ENCODE measurements at places on chromosomes 7 and 10.

DNA sequence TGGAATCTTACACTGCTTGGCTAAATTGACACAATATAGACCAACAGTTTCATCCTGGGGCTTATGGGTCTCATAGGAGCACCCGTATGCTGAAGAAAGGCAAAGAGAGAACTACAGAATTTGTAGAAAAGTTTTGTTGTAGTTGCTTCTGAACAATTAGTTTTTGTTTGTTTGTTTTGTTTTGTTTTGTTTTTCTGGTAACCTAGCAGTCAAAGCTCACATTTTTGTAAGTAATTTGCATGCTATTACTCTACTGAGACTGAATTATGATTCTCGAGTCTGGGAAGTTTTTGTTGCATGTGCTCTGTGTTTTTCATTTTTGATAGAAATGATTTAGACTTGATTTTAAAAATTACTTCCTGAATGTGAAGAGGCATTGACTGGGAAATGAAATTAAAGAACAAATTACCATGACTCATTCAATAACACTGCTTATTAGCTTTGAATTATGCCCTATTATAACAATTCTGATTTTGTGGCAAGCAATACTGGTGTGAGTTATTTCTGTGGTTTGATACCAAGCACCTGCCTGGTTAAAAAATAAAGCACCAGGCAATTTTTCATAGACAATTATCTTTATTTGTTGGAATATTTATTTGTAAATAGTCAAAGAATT, 438 bp downstream of the LSMEM1 start:
- DNase-seq = no peak

- no peak for DNase-seq
These were observed 16.0 kb downstream of the FAM13C start for GRCh38 chr10:59346321-59346720.

- no peak for DNase-seq
These were observed 99.0 kb upstream of the GPR22 start for GRCh38 chr7:107370816-107371215.

- no peak for DNase-seq
These were observed 21.5 kb upstream of the PDE1C start for GRCh38 chr7:32091608-32092210.

DNA sequence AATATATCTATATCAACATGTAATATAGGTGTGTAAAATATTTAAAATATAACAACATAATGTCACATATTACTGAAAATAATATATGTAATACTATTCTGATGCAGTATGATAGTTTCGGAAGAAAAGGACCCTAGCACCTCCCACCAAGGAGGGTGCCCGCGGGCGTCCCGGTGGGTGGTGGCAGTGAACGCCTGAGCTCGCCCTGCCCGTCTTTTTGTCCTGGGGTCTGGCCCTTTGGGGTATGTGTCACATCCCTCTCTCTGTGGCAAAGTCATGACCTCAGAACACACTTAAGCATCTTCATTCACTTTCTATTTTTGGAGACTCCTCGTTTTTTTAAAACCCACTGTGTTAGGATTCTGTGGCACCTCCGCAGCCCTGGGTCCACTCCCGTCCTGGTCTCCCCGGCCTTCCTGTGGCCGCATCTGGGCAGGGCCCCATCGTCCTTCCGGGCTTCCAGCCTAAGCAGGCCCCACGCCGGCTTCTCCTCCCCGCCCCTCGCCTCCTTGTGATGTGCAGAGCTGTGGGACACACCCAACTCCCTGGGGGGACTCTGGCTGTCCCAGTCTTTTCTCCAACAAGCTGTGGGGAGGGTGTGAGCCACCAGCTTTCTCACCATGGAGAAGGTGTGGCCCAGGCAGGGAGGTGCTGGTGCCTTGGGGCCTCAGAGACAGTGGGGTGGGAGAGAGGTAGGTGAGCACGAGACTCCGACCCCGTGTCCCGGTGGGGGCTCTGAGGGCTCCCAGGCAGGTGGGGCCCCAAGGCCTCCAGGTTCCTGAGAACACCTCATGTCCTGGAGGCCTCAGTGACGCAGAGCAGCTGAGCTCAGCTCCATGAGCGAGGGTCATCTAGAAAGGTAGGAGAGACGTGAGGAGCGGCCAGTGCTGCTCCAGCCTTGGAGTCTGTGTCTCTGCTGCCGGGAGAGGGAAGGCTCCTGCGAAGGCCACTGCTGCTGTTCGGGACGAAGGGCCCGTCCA, 16.5 kb downstream of the PWWP2B start:
- DNase-seq = no peak

DNA sequence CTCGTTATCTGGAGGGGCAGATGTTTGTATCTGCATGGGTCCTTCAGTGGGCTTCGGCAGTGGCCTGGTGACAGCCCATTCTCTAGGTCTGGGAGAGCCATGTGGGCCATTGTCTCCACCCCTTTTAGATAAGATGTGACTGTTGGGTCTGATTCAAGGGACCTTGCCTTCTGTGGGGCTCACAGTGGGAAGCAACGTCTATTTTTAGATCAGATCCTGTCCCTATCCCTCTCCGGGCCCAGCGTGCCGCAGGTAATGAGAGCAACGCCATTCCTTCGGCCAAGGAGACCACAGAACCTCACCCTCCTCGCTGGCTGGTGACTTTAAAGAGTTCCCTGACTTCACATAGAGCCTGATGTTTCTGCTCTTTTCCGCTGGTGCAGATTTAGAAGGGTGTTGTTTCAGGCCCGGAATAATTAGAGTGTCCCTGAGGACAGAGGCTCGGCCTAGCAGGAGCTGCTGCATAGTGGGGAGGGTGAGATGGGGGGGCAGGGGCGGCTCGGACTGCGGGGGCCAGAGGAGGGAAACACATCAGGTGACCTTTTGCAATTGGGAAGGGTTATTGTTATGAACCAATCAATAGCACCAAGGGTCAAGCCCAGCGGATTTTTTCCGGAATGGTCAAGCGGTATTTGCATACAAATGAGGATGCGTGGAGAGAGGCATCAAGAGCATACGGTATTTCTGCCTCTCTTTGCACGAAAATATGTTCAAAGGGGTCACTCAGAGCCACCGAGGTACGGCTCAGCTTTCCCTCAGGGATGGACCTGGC, 503.0 kb upstream of the FOXK1 start:
- no peak for DNase-seq

DNA sequence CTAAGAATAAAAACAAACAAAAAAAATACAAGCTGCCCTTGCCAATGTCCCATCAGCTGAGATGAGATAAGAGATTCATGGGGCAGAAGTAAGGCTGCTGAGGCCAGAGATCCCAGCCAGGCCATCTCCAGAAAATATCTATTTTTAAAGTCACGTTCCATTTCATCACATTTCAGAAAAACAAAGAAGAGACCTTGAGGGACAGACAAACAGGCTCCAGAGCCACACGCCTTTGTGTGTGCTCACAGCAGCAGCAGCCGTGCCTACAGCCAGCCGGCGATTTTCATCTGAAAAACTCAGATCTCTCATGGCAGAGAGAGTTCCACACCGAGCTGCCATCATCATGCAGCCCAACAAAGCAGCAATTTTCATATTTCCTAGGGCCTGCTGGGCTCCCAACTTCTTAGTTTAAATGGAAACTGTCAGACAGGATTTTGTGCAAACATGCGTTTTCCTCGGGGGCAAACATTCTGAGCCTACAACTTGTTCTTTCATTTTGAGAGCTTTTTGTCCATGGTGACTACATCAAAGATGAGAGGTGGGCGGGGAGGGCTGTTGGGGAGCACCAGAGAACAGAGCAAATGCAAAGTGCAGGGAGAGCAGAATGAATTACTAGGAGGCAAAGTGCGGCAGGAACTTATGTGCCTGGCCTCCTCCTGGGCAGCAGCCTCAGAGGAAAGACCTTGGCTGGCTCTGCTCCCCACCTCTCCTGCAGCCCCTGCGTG, 38.8 kb downstream of the DLG5 start:
- DNase-seq = no peak

DNA sequence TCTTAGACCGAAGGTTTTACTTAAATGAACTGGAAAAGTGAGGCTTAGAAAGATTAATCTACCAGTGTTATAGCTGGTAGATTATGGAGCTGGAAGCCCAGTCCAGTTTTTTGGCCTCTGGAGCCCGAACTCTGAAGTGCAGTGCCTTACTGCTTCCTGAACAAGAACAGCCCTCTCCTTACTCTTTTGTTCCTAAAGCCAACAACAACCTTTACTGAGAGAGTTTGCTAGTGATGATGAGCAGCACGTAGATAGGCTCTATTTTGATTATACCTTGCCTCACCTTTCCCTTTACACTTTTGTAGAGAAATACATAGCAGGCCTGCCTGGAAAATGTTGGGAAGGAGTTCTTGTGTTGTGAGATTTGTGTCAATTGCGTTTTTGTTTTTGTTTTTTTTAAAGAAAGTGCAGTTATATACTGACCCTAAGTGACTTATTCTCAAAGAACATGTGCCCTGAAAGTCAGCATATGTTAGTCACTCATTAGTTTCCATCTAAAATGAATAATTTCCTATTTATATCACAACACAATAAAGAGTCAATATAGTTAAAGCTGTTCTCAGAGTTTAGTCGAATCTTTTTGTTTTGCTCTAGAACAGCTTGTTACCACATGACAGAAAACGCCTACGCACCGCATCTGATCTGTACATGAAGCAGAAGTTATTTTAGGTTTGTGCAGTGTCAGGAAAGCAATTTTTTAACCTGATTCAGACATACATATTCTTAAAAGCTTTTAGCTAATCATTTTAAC, 33.0 kb downstream of the PLEKHA1 start:
- DNase-seq = peak; percentile 66

DNA sequence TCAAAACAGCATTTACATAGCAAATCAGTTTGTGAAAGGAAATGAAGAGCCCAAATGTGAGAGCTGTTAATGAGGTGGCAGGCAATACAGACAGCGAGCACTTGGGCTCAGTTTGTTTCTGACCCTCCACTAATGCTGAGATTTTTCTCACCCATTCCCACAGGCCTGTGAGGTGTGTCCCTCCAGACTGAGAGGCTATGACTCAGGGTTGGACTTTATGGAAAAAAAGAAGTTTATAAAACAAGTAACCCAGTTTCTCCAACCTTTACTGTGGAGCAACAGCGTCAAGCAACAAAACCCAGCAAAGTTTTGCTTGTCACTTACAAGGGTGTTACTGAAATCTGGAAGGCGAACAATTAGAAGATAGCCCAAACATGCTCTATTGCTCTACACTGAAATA, 4.9 kb upstream of the FEZF1 start:
- no peak for DNase-seq

- no peak for DNase-seq
These were observed 6.3 kb downstream of the NPFFR1 start for GRCh38 chr10:70277396-70278030.

DNA sequence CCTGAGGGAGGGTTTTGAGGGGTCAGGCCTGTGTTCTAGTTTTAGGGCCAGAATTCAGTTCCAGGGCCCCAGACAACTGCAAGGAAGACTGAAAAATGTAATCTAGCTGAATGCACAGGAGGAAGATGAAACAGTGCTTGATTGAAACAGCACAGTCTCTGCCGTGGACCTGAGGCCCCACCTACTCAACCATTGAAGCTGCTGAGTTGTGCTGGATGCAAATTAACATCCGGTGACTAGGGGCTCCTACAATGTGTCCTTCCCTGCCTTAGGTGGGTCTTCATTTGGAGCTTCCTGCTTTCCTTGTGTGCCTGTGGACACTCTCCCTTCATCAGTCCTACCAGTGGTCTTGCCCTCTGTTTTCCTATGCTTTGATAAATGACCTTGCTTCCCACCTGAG, 5.7 kb downstream of the GLRX3 start:
- DNase-seq = no peak

- no peak for DNase-seq
These were observed 7.6 kb downstream of the ZRANB1 start for GRCh38 chr10:124949543-124949942.

DNA sequence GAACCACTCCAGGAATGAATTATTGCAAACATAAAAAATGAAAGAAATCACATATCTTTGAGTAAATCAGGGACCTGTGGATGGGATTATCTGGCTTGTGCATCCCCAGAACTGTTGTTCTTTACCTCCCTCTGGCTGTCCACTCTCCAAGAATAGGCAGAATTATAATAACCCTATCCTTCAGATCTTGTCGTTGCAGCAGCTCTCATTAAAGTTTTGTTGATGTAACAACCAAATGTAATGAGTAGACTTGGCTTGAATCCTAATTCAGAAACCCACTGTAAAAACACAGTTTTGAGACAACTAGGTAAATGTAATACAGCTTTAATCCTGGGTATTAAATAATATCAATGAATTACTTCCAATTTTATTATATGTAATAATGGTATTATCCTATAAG, 16.2 kb downstream of the LSM5 start:
- no peak for DNase-seq

- DNase-seq = no peak
These were observed 147.1 kb downstream of the DNAJB9 start for GRCh38 chr7:108716783-108717182.

DNA sequence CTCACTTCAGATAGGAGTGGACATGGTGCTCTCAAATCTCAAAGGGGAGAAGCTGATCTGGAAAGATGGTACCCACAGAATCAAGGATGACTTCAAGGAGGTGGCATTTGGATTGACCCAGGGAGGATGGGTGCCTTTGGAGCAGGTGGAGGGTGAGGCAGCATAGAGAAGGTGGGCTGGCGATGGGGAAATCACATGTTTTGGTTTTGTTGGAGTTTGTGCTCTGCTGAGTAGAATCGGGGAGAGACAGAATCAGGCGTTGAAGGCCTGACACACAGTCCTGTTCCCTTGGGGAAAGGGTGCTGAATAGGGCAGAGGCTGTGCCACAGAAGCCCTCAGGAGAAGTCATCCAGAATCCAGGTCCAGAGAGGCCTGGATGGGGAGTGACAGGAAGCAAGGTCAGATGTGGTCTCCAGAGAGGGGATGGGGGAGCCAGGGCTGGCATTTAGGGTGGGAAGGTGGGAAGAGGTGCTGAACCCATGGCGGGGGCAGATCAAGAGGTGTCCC, 291.1 kb downstream of the GLRX3 start:
- DNase-seq = no peak

GRCh38 chr10:104622598-104623209, 18.4 kb upstream of the SORCS3 start:
- no peak for DNase-seq

DNA sequence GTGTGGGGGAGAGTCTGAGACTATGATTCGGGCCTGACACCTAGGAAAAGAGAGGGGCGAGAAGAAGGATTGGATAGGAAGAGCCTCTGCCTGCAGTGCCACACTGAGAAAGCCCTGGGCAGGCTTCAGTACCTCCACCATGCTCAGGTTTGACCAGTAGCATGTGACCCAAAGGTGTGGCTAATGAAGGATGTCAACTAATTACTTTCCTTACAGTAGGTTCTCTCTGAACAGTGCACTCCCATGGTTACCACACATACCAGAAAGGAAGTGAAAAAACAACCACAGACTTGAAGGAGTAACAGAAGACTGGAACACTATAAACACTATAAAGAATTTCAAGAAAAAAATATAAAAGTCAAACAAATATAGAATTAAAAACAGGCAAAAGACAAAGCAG, 46.2 kb downstream of the SEM1 start:
- no peak for DNase-seq

DNA sequence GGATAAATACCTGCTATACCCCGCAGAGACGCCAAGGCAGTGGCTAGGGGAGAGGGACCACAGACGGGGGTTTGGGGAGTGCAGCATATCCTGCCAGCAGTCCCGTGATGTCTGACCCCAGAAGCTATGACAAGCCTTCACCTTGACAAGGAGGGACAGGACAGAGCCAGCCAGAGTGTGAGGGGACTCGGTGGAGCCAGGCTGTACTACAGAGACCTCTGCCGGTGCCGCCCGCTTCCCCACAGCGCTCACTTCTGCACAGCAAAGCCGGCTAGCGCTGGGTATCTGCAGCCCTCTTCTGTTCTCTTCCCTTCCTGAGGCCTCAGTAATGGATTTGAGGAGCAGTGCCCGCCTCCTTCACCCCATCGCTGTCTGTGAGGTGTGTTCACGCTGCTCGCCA, 47.0 kb upstream of the PFKP start:
- no peak for DNase-seq

- DNase-seq = no peak
These were observed 3.5 kb downstream of the ANTXRL start for GRCh38 chr10:46290101-46290886.

GRCh38 chr10:78740976-78741915, 327.5 kb upstream of the ZMIZ1 start:
- DNase-seq = no peak
